ENCODE measurements at places on chromosomes 16 and 17.

- no peak for DNase-seq
Observed at GRCh38 chr16:84818989-84819643, 669 bp upstream of the CRISPLD2 start.

DNA sequence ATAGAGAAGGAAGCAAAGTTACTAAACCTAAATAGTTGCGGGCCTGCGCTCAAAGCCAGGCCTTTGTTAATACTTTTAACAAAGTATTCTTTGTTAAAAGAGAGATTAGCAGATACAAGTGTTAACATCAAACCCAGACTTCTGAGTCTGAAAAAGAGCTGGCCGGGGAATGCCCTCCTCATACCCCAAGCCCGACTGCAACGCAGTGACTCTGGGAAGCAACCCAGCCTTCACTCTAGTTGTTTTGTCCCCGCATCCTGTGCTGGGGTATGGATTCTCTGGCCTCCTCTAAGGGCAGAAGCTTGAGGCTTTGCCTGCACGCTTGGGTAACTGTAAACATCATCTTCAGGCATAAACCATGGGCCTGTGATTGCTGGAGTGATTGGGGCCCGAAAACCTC, 48.3 kb downstream of the ADCY7 start:
- DNase-seq, result no peak

DNA sequence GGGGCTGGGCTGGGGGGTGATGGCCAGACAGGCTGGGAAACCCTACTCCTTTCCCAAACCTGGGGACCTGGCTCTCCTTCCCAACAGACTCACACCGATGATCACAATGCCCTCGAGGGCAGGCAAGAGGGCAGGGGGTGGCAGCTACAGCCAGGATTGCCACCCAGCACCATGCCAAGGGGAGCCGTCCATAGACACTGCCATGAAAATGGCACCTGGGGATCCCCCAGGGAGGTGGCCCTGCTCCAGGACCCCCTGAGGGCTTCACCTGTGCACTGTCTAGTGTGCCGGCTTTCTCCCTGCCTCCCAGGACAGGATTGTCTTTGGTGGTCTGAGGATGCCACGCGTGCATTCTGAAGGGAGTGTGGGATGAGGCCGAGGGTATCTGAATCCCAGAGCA, 24.6 kb downstream of the RPH3AL start:
- DNase-seq, result no peak

- no peak for DNase-seq
Observed at GRCh38 chr16:26413780-26414179, 652.9 kb upstream of the C16orf82 start.

GRCh38 chr17:12900474-12900873, 111.2 kb downstream of the ARHGAP44 start:
- no peak for DNase-seq

DNA sequence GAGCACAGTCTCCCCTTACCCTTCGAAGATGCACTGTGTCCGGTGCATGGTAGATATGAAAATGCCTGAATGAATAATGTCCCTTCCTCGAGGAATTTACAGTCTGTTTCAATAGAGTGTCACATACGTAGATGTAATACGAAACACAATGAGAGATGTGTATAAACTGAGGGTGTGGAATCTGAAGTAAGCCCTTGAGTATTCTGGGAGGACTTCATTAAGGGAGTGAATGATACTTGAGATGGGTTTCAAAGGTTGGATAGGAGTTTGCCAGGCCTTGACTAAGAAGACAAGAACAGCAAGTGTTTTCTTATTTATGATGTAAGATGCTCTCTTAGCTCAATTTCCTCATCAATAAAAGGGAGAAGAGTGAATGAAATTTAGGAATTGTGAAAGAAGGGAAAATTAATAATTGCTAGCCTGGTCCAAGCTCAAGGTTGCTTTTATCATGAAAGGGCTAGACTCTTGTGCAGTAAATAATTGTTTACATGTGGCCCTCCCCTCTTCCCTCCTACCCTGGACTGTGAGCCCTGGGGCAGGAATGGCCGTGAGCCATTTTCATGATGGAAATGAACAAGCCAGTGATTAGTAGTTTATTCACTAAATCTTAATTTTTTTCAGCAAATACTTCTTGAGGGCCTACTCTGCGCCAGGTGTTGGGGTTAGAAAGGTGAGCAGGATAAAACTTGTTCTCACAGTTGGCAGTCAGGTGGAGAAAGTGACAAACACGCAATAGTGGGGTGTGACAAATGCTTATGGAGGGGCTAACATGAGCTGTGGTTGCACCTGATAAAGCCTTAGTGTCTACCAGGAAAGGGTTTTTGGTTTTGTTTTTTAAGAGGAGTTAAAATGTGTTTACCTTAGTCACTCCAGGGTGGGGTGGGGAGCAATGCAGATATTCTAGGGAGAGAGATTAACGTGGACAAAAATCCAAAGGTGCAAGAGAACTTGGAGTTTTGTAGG, 1.6 kb downstream of the KIF22 start:
- DNase-seq, result no peak

DNA sequence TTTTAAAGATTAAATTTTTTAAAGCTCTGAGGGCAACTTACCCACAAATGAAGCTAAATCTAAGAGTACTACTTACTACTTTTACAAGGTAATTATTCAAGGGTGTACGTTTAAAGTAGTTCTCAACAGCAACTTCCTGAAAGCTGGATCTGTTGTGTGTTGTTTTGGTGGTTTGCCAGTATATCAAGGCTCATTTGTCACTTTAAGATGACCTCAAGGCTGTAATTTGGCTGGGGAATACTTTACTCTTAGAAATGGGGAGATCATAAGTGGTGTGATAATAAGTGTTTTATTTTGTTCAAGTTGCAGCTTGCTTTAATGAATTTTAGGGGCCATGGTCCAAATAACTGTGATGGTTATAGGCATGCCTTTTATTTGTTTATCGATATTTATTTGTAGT, 30.4 kb downstream of the AP2B1 start:
- DNase-seq, result no peak

DNA sequence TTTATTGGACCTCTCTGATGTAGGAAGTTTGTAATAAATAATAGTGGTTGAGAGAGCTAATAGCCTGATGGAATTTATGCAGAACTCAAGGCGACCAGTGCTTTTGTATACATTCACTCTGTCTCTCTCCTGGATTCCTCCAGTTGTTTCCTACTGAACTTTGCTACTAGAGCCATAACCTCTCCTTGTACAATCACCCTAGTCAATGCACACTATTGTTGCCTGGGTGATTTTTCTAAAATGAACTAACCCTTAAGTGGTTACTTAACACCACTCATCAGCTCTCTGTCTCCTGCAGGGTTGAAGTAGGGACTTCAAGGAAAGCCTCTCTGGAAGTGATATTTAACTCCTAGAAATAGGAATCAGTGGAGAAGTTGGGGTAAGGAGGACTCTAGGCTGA, 9.7 kb downstream of the PHKB start:
- no peak for DNase-seq

DNA sequence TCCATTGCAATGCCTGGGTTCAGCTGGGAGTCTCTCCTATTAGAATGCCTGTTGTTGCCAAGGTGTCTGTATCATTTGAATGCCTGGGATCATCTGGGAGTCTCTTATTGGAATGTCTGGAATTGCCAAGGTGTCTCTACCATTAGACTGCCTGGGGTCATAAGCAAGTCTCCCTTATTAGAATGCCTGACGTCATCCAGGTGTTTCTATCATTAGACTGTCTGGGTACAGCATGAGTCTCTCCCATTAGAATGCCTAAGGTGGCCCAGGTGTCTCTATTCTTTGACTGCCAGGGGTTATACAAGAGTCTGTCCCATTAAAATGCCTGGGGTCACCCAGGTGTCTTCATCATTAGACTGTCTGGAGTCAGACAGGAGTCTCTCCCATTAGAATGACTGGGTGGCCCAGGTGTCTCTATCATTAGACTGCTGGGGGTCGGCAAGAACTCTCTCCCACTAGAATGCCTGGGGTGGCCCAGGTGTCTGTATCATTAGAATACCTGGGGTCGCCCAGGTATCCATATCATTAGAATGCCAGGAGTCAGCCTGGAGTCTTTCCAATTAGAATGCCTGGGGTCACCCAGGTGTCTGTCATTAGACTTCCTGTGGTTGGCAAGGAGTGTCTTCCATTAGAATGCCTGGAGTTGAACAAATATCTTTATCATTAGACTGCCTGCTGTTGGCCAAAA, 2274.0 kb downstream of the TP53TG3F start:
- no peak for DNase-seq

- no peak for DNase-seq
Observed at GRCh38 chr17:11244776-11245175, 3.8 kb downstream of the SHISA6 start.

DNA sequence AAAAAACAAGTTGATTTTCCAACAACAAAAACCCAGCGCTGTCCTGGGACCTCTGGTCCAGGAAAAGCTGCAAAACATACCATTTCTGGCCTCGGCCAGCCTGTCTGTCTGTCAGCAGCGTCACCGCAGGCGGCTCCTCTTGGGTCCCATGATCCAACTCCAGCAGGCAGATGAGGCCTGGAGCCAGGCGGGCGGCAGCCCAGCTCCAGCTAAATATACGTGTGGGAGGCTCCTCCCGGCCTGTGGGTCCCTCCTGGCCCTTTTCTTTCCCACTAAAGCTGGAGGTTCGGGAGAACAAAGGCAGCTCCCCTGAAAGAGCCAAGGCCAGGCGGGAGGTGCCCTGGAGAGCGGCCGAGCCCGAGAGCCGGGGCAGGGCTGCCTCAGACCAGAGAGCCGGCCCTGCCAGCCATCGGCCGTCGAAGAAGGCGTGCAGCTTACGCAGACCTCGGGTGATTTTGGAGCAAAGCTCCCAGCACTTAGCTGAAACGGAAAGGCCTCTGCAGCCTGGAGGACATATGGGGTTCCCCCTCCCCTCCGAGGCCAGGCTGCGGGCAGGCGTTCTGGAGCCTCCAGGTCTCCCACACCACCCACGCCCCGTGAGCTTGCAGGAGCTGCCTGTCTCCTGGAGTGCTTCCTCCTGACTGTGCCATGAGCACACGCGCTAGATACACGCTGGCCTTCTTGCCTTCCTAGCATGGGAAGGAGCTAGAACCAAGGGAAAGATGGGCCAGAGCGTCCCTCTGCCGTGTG, 19.9 kb upstream of the JPH3 start:
- no peak for DNase-seq

All from A549 (cell line).